Gastroesophageal sphincter (tissue), 4 donors: ENCODE measurements at places on chromosomes 13 and 19.

DNA sequence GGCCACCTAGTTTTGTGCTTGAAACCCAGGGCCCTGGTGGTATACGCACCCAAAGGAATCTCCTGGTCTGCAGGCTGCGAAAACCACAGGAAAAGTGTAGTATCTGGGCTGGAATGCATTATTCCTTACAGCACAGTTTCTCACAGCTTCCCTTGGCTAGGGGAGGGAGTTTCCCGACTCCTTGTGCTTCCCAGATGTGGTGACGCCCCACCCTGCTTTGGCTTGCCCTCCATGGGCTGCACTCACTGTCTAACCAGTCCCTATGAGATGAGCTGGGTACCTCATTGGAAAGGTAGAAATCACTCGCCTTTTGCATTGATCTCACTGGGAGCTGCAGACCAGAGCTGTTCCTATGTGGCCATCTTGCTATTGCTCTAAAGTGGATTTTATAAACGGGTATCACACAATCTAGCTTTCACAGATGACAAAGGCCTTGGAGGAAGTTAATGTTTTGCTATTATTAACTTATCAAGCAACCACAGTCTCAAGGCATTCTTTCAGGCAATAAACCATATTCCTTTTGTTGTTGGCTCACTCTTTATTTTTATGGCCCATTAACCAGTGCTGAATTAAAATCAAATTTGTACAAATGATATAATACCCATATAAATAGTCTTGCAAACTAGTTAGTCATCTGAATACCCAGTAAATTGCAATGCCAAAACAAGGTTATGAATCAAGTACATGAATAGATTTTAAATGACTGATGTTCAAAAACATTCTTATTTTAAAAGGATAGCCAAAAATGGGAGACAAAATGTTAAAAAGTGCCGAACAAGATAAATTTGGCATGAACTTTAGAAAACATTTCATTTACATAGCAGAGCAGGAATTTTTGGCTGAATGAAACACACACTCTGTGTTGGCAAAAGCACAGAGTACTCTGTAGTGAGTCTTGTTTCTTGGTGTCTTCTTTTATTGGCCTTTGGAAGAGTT is 475.4 kb upstream of the ARGLU1 start:
- peak; percentile 53 for ATAC-seq
- no peak overlapping the region for H3K4me3 ChIP-seq
- no peaks in the 10 kb centered on the region for H3K27me3 ChIP-seq
- no peaks in the 10 kb centered on the region for H3K36me3 ChIP-seq
- H3K4me1 ChIP-seq: no peaks in the 10 kb centered on the region
- no peak overlapping the region for H3K27ac ChIP-seq

DNA sequence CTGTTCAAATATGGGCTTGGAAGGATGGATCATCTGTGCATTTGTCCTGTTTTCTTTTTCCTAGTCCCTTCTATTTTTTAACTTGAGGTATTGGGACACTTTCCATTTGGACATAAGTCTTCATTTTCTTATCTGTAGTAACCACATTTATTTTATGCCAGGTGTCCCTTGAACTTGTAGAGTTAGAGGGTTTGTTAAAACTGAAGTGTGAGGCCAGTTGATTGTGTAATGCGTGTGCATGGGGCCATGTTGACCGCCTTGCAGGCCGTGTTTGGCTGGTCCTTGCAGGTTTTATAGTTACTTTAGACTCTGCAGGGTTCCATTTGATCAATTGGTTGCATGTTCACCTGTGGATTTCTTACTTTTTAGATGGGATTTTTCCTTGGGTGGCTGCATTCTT is 21.0 kb downstream of the SAE1 start:
- no peak overlapping the region for H3K4me3 ChIP-seq
- peaks cover 8% of the 10 kb centered on the region for H3K4me1 ChIP-seq
- no peaks in the 10 kb centered on the region for H3K36me3 ChIP-seq
- H3K27me3 ChIP-seq: no peaks in the 10 kb centered on the region

DNA sequence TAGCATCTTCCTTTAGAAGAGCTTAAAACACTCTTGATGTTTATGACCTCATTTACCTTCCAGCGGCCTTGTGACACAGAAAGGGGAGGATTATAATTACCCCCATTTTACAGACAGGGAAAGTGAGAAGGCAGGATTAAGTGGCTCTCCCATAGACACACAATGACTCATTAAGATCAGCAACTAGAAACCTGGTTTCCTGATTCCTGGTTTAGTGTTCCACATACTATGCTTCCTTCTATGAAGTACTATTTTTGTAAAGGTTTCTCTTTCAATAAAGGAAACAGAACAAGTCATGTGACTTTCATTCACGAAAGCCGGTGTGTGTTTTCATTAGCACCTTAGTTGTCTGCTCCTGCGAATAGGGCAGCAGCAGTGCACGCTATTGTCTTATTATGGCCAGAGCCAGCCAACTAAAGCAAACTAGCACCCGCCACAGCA is 8.3 kb downstream of the IRS2 start:
- H3K4me1 ChIP-seq: no peaks in the 10 kb centered on the region
- peaks cover 33% of the 10 kb centered on the region for H3K36me3 ChIP-seq
- H3K27ac ChIP-seq: peak overlapping the region; percentile 98
- no peaks in the 10 kb centered on the region for H3K27me3 ChIP-seq
- no peak for ATAC-seq
- H3K4me3 ChIP-seq: peak overlapping the region; percentile 26

DNA sequence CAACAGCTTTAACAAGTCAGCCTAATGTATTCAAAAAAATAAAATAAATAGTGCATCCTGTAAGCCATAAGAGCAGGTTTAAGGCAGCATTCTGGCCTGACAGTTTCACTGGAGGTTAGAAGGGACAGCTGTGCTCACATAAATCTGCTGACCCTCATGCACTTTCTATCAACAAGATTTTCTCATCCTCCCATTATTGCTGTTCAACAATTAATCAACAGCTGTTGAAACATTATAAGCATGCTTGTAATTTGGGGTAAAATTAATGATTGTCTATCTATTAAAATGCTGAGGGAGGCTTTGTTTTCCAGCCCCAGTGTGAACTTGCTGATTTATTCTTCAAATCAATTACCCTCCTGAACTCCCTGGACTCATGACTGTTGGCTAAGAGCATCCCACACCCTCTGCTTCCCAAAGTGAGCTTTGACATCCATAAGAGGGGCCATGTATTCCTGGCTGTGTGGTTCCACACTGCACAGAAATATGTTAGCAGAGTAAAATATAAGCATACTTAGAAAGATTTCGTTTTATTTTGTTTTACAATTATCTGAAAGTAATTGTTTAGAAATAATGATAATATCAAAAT is 492.4 kb downstream of the EFNB2 start:
- H3K4me3 ChIP-seq: no peak overlapping the region
- no peak for ATAC-seq
- H3K27me3 ChIP-seq: no peaks in the 10 kb centered on the region
- no peaks in the 10 kb centered on the region for H3K36me3 ChIP-seq
- H3K27ac ChIP-seq: no peak overlapping the region
- no peaks in the 10 kb centered on the region for H3K4me1 ChIP-seq

- peaks cover 34% of the 10 kb centered on the region for H3K27me3 ChIP-seq
- H3K4me1 ChIP-seq: no peaks in the 10 kb centered on the region
- no peak overlapping the region for H3K4me3 ChIP-seq
- no peak for ATAC-seq
- H3K36me3 ChIP-seq: no peaks in the 10 kb centered on the region
Measured at GRCh38 chr19:15790096-15790495, 2.6 kb downstream of the OR10H5 start.

DNA sequence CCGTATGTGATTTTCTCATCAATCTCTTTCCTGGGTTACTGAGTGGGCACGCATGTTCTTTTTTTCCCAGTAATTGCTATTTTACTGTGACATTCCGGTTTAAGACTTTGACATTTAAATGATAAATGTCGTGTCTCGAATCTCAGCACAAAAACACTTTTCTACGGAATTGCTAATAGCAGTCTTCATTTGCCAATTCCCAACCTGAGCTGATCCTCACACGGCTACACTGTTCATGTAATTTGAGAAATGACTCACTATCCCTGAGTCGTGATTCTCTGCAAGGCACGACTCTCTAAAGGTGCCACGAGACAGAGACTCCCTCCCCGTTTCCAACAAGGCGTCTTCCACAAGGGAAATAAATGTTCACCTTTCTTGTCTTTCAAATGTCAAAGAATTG is 88.7 kb upstream of the USP29 start:
- no peak for ATAC-seq
- no peaks in the 10 kb centered on the region for H3K36me3 ChIP-seq
- H3K27me3 ChIP-seq: no peaks in the 10 kb centered on the region
- H3K4me3 ChIP-seq: no peak overlapping the region
- H3K27ac ChIP-seq: no peak overlapping the region
- no peaks in the 10 kb centered on the region for H3K4me1 ChIP-seq

DNA sequence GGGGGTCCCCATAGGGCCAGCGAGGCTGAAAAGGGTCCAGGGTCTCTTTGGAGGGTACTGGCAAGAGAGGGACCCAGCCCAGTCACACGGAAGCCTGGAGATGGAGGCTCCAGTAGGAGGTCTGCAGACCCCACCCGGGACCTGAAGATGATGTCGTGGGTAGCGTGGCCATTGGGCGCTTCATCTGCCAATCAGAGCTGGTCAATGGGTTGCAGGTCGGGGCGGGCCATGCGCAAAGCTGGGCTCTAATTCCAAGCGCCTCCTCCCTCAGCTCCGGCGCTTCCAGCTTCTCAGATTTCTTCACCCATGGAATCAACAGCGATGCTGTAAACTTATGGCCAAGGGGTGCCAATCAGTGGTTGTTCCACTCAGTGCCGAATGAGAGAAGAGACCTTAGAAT is 10.9 kb downstream of the SIGLEC12 start:
- H3K27ac ChIP-seq: no peak overlapping the region
- ATAC-seq: no peak
- H3K4me3 ChIP-seq: no peak overlapping the region
- H3K4me1 ChIP-seq: no peaks in the 10 kb centered on the region
- peaks cover 43% of the 10 kb centered on the region for H3K27me3 ChIP-seq
- H3K36me3 ChIP-seq: no peaks in the 10 kb centered on the region

DNA sequence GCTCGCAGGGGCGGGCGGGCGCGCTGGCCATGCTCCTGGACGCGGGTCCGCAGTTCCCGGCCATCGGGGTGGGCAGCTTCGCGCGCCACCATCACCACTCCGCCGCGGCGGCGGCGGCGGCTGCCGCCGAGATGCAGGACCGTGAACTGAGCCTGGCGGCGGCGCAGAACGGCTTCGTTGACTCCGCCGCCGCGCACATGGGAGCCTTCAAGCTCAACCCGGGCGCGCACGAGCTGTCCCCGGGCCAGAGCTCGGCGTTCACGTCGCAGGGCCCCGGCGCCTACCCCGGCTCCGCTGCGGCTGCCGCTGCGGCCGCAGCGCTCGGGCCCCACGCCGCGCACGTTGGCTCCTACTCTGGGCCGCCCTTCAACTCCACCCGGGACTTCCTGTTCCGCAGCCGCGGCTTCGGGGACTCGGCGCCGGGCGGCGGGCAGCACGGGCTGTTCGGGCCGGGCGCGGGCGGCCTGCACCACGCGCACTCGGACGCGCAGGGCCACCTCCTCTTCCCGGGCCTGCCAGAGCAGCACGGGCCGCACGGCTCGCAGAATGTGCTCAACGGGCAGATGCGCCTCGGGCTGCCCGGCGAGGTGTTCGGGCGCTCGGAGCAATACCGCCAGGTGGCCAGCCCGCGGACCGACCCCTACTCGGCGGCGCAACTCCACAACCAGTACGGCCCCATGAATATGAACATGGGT is 599 bp downstream of the ZIC2 start:
- peak; percentile 7 for ATAC-seq
- H3K36me3 ChIP-seq: no peaks in the 10 kb centered on the region
- no peak overlapping the region for H3K4me3 ChIP-seq
- no peak overlapping the region for H3K27ac ChIP-seq
- H3K4me1 ChIP-seq: peaks cover 39% of the 10 kb centered on the region
- peaks cover 100% of the 10 kb centered on the region for H3K27me3 ChIP-seq

- H3K27ac ChIP-seq: peak overlapping the region; percentile 93
- peaks cover 7% of the 10 kb centered on the region for H3K4me1 ChIP-seq
Measured at GRCh38 chr13:41312176-41312500, 1.1 kb downstream of the NAA16 start.

DNA sequence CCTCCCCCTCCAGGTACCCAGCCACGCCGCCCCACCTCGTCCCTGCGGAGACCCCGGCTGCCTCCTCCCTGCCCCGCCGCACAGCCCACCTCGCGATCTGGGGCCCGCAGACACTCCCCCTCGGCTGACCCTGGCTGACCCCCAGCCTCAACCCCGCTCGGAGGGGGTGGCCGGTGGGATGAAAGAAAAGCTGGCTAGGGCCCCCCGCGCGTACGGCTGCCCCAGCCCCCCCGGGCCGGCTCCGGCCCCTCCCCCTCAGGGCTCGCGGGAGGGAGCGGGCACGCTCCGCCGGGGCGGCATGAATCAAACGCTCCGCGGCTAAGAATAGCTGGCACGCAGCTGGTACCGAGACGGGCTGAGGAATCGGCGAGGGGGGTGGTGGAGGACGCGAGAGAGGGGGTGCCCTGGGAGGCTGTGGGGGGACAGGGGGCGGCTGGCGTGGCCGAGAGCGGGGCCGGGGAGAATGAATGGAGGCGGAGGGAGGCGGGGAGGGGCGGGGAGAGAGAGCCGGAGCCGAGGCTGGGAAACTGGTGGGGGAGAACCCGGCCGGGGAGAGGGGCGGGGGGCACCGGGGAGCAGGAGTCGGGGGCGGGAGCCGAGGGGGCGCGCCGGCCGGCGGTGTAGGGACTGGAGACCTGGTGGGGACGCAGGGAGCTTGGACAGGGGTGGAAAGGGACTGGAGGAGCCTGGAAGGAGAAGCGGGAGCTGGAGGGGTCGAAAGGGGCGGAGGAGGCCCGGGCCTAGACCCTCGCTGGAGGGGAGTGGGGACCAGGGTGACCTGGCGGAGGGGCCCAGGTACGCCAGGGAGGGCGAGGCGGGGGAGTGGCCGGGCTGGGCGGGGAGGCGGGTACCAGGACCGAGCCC is 1.1 kb downstream of the SHANK1 start:
- no peaks in the 10 kb centered on the region for H3K36me3 ChIP-seq
- peaks cover 98% of the 10 kb centered on the region for H3K27me3 ChIP-seq
- no peak overlapping the region for H3K4me3 ChIP-seq
- H3K27ac ChIP-seq: no peak overlapping the region
- peaks cover 13% of the 10 kb centered on the region for H3K4me1 ChIP-seq

DNA sequence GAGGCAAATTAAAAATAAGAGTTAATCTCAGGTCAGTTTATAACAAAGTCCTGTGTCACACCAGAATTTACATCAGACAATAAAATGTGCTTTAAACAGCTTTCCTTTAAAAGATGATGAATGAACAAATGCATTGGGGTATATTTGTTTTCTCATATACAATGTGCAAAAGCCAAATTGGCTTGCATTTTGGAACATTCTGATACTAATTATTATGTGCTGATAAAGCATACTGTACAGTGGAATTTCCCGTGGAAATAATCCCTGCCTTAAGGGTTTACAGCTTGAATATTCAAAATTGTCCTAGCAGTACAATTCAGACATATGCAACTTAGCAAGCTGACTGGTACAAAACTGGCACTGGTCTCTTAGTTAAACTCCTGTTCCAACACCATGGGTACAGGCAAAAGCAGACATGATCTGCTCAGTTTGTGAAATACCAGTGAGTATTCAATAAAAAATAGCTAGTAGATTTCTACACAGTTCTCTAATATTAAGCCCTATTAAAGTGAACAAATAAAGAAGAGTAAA is 373.4 kb downstream of the SLITRK1 start:
- H3K36me3 ChIP-seq: no peaks in the 10 kb centered on the region
- ATAC-seq: no peak
- H3K4me1 ChIP-seq: no peaks in the 10 kb centered on the region

- H3K4me1 ChIP-seq: no peaks in the 10 kb centered on the region
- H3K36me3 ChIP-seq: no peaks in the 10 kb centered on the region
- no peak for ATAC-seq
- H3K27me3 ChIP-seq: no peaks in the 10 kb centered on the region
- H3K4me3 ChIP-seq: no peak overlapping the region
Measured at GRCh38 chr19:48085904-48086864, 24.4 kb downstream of the PLA2G4C start.
